ENCODE measurements at places on chromosomes 4 and X.

DNA sequence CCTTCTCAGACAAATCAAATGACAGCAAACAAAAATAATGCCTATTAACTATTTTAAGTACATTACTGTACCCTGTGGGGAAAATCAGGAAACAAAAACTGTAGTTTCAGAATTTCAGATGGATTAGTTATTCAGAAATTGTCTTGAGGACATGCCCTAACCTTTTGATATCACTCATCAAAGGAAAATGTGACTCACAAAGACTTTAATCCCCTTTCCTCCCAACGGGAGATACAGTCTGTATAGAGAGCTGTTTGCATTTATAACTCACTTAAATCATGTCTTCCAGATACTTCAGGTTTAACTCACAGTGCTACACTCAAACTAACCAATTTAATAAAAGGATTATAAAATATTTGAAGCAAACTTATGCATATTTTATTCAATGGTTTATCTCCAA lies 304.0 kb downstream of the MAPK10 start:
- DNase-seq, result no peak

DNA sequence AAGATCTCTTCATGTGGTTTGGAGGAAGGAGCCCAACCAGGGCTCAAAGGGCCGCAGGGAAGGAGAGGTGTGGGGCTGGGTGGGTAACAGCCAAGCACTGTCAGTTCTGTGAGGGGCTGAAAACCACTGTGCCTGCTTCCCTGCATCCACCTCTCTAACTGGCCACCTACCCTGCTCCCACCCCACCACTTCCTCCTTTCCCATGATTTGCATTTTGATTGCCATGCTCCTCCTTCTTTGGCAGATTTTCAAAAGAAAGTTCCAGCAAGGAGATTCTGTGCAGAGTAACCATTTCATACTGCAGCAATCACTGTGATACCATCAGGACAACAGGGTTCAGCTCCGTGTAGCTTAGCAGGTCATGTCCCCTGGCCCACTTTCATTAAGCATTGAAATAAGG lies 1.8 kb downstream of the ZNF674 start:
- no peak for DNase-seq

- no peak for DNase-seq
Measured at GRCh38 chrX:103823591-103823990, 8.5 kb downstream of the RAB9B start.

DNA sequence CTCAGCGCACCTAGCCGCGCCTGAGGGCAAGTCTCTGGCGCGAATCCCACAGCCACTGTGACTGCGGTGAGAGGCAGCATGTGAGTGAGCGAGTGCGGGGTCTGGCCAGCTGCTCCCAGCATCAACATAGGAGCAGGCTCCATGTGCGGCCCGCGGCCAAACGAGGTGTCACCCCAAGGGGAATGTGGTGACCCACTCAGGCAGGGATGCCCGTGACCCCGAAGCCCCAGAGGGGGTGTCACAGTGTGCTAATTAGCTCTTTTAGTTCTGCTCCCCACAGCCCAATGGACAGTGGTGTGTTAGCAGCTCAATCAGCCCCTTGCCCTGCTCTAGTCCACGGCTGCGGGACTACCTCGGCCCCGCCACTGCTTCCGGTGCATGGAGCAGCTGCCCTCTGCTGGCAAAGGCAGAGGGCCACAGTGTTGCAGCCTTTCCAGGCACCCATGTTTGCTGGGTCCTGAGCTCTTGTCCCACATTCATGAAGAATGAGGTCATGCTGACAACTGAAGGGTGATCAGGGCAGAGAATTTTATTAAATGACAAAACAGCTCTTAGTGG lies 61.4 kb downstream of the AGA start:
- DNase-seq, result no peak

DNA sequence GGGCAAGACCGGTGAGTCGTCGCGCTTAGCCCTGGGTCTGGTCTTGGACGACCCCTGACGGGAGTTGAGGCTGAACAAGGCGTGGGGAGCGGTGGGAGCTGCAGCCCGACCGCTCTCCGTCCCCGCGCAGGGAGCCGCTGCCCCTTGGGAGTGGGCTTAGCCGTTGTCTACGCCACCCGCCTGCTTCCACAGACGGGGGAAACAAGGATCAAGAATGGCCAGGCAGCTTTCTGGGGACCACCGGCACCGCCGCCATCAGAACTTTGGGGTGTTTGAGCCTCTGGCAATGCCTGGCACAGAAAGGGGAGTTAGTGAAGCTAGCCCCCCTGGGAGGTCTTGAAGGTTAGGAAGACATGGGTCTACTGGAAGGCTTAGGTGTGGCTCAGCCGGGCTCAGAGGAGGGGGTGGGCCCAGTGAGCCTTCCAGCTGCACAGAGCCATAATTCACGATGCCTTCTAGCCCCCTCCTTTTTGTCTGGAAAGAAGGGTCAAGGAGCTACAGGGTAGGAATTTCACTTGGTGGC lies 583 bp downstream of the RASL11B start:
- DNase-seq, result no peak

- no peak for DNase-seq
Measured at GRCh38 chr4:70749313-70749712, 27.5 kb downstream of the RUFY3 start.

DNA sequence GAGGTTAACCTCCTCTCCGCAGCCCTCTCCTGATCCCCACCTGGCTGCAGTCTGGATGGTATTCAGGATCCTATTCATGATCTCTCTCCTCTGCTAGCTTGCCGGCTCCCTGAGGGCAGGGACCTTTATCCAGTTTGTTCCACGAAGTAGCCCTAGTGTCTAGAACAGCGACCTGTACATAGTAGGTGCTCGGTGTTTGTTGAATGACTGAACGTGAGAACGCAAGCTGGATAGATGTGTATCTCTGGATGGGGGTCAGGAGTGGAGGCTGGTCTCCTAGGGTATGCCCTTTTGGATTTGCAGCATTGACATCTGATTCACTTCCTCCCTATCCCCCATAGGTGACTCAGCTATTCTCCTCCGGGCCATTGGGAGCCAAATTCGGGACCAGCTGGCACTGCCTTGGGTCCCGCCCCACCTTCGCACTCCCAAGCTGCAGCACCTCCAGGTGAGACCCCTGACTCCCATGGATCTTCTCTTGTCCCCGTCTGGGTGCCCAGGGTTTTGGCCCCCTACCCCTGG lies 7.3 kb downstream of the CCDC22 start:
- no peak for DNase-seq

GRCh38 chrX:50579955-50580354 lies 109.3 kb upstream of the DGKK start:
- no peak for DNase-seq

- peak; percentile 69 for DNase-seq
Measured at GRCh38 chrX:12901486-12901885, 4.9 kb upstream of the TLR8 start.

- DNase-seq, result peak; percentile 34
Measured at GRCh38 chr4:143514497-143514896, 995 bp downstream of the SMARCA5 start.

GRCh38 chr4:141329174-141329569 lies 108.5 kb downstream of the ZNF330 start:
- DNase-seq, result no peak

DNA sequence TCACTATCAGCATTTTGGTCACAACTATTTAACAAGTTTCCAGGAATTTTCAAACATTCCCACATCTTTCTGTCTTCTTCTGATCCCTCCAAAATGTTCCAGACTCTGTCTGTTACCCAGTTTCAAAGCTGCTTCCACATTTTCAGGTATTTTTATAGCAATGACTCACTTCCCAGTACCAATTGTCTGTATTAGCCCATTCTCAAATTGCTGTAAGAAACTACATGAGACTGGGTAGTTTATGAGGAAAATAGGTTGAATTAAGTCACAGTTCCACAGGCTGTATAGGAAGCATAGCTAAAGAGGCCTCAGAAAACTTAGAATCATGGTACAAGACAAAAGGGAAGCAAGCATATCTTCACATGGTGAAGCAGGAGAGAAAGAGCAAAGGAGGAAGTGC lies 475.0 kb upstream of the PCDH7 start:
- no peak for DNase-seq

GRCh38 chr4:2257361-2258081 lies 4.4 kb downstream of the MXD4 start:
- DNase-seq, result peak; percentile 12

- no peak for DNase-seq
Measured at GRCh38 chr4:5796976-5797375, 86.0 kb downstream of the EVC start.

DNA sequence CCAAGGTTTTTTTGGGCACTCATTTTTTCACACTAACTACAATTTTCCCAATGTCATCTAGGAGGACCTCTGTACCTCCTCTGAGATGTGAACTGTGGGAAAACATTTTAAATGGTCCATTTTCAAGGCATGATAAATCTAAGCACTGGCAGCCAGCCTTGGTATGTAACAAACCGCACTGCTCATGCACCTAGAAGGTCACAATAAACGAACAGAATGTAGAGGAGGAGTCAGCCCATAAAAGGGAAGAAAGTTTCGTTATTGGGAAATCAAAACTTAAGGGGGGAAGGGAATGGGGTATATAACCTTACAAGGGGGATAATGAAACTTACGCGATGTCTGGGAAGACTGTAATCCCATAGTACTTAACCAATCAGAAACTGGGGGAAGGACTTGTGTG lies 16.4 kb downstream of the COX18 start:
- DNase-seq, result no peak

DNA sequence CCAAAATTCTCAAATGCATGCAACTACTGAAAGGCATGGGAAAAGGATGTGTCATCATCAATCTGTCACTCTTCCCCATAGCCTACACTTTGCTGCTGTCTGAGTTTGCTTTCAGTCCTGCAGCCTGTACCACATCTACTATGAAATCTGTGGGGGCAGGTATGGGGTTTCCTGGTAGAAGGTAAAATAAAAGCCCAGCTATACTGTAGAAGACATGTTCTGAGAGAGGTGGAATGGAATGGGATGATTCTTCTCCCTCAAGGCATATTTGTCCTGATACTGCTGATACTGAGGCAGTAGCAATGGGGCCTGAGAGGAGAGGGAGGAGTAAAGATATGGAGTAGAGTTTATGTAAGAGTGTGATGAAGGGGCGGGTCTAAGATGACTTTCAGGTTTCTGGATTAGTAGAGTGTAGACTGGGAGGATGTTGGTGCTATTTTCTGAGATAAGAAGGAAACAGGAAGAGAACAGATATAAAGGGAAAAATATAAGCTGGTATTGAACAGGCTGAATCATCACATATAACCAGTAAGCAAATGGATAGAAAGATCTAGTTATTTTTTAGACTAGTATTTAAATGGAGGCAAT lies 38.7 kb upstream of the GYPA start:
- DNase-seq, result no peak

- DNase-seq, result no peak
Measured at GRCh38 chrX:150446995-150447394, 83.9 kb downstream of the MAMLD1 start.

GRCh38 chr4:98845960-98846359 lies 83.0 kb downstream of the EIF4E start:
- DNase-seq, result no peak

- no peak for DNase-seq
Measured at GRCh38 chr4:179626687-179627086, 2184.4 kb upstream of the AGA start.

GRCh38 chrX:133609166-133609565 lies 193.9 kb upstream of the GPC4 start:
- DNase-seq, result no peak

DNA sequence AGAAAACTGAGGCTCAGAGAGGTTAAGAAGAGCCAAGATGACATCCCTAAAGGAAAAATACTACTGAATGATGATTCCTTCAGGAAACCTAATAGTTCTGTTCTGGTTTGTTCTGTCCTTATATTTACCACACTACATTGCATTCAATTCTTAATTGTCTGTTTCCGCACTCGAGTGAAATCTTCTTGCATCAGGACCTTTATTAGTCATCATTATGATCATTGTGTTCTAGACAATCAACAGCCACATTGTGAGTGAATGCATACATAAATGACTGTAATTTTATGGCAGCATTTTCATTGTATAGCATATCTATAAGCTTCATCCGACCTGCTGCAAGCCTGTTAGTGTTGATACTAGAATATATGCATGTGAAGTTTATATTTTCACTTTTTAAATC lies 156.7 kb upstream of the FAM241A start:
- DNase-seq, result no peak

- no peak for DNase-seq
Measured at GRCh38 chr4:117331817-117332216, 246.4 kb upstream of the TRAM1L1 start.

GRCh38 chr4:166415749-166416148 lies 542.7 kb downstream of the TLL1 start:
- DNase-seq, result no peak

DNA sequence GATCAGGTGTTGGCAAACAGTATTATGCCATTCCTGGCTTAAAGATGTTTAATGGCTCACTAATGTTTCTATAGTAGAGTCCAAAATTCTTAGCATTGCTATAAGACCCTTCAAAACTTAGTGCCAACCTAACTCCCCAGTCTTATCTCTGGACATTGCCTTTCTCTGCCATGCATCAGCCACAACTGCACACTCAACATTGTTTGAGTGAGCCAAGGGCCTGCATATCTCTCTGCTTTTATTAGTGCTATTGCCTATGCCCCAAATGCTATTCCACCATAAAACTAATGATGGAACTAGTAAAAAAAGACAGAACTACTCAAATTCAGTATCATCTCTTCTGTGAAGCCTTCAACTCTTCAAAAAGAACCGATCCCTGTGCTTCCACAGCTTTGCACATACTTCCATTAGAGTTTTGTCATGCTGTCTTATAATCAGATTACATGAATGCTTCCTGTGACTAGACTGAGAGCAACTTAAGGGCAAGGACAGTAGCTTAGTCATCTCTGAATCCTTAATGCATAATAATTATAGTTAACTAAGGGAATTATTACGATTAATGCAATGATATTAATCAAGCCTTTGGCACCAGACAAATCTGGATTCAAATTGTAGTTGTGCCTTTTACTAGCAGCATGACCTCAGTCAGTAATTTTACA lies 53.7 kb downstream of the CHM start:
- DNase-seq, result no peak

DNA sequence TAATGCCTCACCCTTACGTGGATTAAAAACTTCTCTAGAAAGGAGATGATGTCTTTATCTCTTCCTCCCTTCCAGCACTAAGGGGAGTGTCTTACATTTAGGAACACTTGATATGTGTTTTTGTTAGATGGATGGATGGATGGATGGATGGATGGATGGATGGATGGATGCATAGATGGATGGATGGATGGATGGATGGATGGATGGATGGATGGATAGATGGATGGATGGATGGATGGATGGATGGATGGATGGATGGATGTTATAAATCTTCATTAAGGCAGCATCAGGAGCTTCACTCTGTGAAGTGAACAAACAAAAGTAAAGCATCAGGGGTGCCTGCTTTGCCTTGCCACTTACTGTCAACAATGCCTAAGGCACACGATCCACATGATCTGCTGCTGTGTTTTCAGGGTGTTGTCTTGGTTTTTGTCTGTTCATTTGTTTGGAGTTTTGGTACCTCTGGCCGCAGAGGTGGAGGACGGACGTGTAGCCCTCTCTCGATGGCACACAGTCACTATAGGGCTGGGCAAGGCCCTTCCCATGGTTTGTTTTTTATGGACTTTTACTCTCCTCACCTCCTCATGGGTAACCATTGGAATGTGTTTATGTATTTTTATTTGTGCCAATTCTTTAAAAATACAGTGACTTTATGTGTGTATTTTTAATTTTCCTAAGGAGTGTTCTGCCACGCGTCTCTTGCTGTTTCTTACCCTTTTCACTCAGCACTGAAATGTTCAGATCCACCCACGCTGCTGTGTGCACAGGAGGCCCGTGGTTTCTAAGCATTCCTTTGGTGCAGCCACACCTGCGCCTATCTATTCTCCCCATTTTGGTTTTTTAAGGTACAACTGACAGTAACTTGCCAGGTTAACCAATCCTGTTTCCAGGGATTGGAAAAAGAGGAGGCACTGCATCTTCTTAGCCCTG lies 91.8 kb upstream of the ENPP6 start:
- DNase-seq, result no peak

GRCh38 chr4:140243278-140243753 lies 89.3 kb upstream of the MAML3 start:
- DNase-seq, result no peak

All from activated CD4-positive, CD25-positive, alpha-beta regulatory T cell treated with anti-CD3 and anti-CD28 coated beads, Interleukin-2, amount 50 U/mL, for 72 hours (primary cell).